ENCODE measurements at places on chromosomes 4 and X. TPM values are rescaled to one million over a fixed set of nuclear protein-coding genes. Genes with fewer than 3 reads are reported as not detected.

GRCh38 chr4:1043651-1044468, 32.4 kb downstream of the FGFRL1 start:
- DNase-seq, result no peak

The S100P gene
- 38.9 TPM for polyA plus RNA-seq

The RTL5 gene
- 28.2 TPM for polyA plus RNA-seq

The IL15 gene
- polyA plus RNA-seq, result 1.5 TPM

Data from left renal pelvis (tissue), 4 donors.